CD4-positive, alpha-beta memory T cell (primary cell): ENCODE measurements at places on chromosomes 6 and 20.

DNA sequence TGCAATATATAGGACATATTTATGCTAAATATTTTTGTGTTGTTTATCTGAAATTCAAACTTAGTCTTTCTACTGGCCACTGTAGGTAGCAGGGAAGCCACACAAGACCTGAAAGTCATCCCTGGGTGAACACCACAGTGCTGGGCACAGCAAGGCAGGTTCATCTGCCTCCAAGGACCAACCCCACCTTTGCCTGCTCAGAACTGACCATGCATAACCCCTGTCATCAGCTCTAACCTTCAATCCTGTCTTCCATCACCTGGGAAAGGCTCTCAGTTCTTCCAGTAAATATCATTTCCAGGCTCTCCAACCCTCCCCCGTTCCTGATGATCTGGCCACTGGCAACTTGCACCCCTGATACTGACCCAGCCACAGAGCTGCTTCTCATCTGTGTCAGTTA lies 32.7 kb upstream of the CST7 start:
- no peak for DNase-seq

- DNase-seq = no peak
These were observed 43.6 kb upstream of the DEFB112 start for GRCh38 chr6:50093116-50093937.

- no peak for DNase-seq
These were observed 4.9 kb downstream of the PLCG1 start for GRCh38 chr20:41142245-41142644.

GRCh38 chr6:133887156-133887879 lies 1.6 kb upstream of the TCF21 start:
- DNase-seq = no peak

GRCh38 chr6:104572901-104573300 lies 286.8 kb downstream of the HACE1 start:
- DNase-seq = no peak

- DNase-seq = peak; percentile 53
These were observed 18.6 kb upstream of the SLCO4A1 start for GRCh38 chr20:62623488-62624324.
